ENCODE measurements at places on chromosomes 11 and 22.

GRCh38 chr11:1178906-1179305 lies 21.2 kb downstream of the MUC5AC start:
- no peak for DNase-seq

DNA sequence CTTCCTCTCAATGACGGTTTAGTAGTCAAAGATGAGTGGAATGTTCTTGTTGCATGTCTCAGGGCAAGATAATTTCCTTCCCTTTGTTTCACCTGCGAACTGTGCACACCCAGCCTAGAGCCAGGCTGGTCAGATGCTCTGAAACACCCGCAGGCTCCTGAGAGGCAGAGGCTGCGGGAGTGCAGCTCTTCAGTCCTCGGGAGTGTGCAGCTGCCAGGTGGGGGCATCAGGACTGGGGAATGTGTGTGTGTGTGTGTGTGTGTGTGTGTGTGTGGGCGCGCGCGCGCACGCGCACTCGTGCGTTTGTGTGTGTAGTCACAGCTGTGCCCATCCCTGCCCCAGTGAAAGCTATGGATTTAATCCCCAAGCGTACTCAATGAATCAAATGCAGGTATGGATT lies 136.2 kb upstream of the NTM start:
- no peak for DNase-seq

DNA sequence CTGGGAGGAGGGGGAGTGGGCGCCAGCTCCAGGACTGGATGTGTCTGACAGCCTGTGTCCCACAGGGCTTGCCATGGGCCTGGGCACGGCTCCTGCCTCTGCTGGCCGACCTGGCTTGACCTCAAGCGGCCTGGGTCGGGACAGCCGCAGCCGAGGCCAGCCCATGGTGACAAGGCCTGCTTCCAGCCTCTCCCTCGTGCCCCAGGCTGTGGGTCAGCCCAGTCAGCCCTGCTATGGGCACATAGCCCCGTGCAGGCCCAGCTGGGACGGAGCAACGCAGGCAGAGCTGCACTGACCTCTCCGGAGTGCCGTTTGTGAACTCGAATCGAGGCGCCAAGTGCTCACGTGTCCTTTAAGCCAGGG lies 17.9 kb downstream of the OSBPL5 start:
- no peak for DNase-seq

DNA sequence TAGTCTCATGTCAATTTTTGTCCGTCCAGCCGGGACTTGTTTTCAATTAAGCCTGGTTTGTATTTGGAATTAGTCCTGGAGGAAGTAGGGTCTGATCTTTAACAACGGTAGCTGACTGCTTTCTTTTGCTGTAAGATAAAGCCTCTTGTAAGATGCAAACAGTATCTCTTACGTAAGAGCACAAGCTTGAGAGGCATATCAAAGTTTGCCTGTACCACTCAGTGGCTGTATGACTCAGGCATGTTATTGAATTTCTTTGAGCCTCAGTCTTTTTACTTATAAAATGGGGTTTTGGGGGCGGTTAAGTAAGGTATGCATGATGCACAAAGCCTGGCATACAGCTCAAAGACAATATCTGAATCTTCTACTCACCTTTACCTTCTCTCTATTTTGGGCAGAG lies 198.4 kb upstream of the NARS2 start:
- no peak for DNase-seq

DNA sequence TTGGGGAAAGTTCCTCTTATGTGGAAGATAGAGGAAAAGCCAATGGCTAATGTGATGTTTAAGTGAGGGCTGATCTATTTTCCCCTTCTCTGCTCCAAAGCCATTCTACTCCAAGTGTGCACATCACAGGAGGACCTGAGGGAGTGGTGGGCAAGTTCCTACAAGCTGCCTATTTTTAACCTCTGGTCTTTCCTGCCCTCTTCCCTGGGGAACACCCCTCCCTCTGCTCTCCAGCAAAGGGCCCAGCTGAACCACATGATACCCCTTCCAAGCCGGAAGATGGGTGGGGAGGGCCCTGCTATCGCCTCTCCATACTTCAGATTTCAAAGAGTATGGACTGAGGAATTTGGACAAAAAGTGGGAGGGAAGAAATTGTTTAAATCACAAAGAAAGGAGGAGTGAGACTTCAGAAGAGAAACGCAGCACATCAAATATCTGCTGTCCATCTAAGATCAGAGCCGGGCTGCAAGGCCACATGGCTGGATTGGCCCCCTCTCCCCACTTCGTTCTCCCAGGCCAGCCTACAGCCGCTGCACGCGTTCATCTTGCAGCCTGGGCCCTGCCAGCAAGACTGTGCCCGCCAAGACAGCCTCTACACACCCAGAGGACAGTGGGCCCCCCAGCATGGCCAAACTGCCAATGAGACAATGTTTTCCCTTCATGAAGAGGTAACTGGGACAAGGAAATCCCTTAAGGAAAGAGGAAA lies 77.5 kb downstream of the MICAL3 start:
- peak; percentile 31 for DNase-seq

DNA sequence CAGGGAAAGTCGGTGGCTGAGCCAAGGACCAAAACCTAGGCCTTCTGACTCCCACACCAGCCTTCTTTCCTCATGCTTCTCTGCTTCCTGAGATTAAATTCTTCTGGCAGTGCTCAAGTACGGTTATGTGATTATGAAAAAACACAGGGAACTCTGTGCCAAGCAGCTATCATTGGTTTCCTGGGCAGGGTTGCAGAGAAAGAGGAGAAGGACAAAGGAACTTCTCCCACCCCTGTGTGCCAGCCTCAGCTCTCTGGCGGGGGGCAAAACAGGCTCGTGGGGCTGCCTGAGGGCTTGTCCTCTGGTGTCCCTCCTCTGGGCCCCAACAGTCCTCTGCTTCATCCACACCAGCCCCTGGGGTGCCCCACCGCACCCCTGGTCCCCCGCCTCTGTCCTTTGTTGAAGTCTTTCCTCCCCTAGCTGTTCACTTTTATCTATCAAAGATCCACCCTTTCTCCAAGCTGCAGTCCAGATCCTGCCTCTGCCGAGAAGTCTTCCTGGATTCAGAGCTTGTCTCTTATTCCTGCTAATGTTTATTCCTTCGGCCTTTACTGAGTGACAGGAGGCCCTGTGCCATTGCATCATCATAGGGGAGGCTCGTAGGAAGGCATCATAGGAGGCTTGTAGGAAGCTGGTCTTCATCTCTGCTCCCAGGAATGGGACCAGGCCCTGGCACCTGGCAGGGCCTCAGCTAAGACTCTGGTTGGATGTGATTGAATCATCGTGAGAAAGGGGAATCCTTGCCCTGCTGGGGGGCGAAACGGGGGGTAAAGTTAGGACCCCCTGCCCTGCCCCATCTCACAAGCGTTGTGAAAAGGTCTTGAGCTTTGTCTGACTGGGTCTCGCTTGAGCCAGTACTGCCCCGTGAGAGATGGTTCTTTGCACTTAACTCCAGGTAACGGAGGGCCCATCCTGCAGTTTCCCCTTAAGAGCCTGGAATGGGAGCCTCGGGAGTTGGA lies 11.5 kb upstream of the FTH1 start:
- DNase-seq: no peak

- DNase-seq: no peak
Measured at GRCh38 chr11:27188696-27189095, 148.1 kb downstream of the BBOX1 start.

GRCh38 chr22:19900707-19901436 lies 40.7 kb upstream of the COMT start:
- DNase-seq: no peak

GRCh38 chr11:133559382-133559781 lies 27.1 kb upstream of the OPCML start:
- no peak for DNase-seq

DNA sequence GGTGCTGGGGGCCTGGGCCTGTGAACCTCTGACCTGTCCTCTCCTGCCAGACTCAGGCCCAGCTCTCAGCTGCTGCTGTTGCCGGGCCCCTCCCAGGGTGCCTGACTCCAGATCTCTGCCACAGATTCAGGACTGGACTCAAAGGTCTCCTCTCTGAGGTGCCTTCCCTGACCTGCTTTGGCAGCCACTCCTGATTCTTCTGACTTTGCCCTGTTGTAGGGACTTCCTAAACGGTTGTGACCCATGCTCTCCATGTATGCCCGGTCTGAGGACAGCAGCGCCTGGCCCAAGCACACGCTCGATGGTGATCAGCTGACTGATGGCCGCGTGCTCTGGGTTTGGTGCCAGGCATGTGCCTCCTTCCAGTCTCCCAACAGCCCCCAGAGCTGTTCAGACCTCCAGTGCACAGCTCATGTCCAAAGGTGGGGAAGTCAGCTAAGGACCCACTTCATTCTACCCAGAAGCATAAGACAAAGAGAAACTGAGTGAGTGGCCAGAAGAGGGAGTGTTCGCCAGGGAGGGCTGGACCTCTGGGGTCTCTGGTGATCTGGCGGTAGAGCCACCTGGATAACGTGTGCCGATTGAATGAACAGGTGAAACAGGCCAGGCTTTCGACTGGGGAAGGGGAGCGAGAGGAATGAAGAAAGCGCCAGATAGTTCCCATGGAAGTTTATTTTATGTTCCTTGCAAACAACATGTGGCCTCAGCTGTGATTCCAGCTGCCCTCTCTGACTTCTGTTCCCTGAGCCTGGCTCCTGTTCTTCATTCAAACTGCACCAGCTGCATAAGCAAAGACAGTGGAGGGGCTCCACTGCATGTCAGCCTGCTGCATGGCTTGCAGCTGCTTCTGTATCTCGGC lies 8.1 kb upstream of the TOP3B start:
- DNase-seq: no peak

DNA sequence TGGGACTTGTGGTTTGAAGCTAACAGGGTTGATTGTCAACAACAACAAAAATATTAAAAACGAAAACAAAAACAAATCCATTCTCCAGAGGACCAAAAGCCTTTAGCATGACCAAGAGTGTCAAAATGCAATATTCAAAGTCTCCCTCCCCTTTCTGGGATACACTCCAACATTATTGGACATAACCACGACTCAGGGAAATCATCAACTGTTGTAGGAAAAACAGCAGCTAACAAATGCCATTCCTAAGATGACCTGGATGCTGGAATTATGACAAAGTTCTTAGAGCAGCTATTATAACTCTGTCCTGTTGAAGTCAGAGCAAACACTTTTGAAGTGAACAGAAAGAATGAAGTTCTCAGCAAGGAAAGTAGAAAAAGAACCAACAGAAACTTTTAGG lies 143.0 kb downstream of the TMEM135 start:
- DNase-seq: peak; percentile 72

- DNase-seq: no peak
Measured at GRCh38 chr11:32256466-32256865, 165.6 kb downstream of the RCN1 start.
